ENCODE measurements at places on chromosomes 1 and 21.

GRCh38 chr1:6732942-6733341, 31.3 kb upstream of the DNAJC11 start:
- no peak for DNase-seq

DNA sequence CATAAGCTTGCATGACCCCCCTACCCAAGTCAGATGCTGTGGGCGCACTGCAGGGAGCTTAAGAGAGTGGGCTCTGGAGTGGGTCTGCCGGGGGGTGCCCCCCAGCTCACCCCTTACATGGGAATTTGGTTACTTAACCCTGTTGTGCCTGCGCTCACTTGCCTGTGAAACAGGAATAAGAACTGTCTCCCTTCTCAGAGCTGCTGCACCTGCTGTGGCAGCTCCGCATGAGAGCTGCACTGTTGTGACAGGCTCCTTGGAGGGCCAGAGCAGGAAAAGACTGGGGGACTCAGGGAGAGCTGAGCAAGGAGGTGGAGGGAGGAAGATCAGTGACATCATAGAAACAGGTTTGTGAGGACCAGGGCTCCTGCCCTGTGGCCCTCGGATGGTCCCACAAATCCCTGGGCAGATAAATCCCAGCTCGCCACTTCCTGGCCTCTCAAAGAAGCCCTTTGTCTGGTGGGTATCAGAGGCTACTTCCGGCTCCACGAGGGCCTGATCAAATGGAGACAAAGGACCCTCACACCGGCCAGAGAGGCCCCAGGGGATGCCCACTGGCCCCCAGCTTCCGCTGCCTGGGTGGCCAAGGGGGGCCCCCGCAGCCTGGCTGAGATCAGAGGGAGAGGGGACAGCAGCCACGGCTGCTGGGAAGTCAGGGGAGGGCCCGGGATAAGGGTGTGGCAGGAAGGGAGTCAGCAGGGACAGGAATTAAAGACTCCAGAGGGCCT, 28.9 kb upstream of the LAPTM5 start:
- no peak for DNase-seq

DNA sequence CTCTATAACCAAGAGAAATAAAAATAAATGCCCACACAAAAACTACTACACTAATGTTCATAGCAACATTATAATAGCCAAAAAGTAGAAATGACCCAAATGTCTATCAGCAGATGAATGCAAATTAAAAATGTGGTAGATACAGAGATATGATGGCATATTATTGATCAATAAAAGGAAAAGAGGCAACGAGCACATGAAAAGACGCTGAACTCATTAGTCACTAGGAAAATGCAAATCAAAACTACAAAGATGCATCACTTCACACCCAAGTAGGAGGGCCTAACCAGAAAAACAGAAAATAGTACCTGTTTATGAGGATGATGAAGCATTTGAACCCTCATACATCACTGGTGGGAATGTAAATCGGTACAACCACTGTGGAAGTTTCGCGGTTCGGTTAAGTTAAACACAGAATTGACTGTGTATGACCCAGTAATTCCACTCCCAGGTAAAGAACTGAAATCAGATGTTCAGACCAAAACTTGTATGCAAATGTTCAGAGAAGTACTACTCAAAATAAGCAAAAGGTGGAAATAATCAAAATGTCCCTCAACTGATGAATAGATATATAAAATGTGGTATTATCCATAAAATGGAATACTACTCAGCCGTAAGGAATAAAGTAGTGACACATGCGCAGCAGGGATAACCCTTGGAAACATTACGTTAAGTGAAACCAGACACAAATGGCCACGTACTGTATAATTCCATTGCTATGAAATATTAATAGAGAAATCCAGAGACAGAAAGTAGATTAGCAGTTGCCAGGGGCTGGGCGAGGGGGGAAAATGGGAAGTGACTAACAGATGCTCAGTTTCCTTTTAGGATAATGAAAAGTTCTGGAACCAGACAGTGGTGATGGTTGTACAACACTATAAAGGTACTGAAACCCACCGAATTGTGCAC, 3.1 kb downstream of the USP48 start:
- DNase-seq = peak; percentile 88

DNA sequence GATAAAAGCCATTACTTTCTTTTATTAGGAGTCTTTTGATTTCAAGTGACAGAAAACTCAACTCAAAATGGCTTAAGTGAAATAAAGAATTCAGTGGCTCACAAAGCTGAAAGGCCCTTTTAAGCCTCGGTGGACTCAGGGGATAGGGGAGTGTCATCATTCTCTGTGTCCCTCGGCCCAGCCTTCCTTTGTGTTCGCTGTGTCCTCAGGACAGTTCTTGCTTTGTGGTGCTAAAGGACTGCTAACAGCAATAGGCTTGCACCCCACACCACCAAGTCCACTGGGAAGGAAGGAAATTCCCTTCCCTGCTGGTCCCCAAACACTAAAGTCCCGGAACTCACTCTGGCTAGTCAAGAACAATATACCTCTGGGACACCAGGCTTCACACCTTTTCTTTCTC, 129.2 kb downstream of the NTPCR start:
- no peak for DNase-seq

DNA sequence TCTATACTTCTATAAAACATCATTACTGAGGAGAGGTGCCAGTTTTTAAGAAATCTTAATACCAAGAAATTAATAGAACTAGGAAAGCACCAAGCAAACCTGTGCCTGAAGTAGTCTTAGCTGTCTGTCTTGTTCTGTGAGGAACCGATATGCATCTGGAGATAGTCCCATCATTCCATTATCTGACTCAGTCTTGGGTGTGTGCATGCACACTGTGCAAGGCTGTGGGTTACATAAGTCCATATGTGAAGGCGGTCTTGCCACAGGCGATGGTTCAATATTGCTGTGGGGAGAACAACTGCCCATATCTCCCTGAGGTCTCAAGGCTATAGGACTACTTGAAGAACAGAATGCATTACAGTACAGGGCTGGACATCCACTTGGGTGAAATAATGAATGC, 33.8 kb downstream of the STIL start:
- no peak for DNase-seq

DNA sequence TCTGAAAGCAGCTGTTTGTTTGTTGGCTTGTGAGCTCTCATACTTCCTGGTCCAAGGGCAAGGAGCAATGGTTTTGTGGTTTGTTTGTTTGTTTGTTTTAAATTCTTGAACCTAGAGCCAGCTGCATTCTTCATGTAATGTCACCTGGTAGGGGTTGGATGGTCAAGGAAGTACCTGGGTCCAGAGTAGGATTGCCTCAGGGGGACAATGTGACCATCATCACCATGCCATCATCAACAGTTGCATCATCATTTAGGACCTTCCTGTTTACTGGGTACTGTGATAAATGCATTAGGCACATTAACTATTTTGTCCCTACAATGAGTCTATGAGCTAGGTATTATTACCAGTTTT, 14.7 kb upstream of the MYOG start:
- no peak for DNase-seq

GRCh38 chr1:59976194-59977074, 49.9 kb upstream of the CYP2J2 start:
- peak; percentile 37 for DNase-seq

DNA sequence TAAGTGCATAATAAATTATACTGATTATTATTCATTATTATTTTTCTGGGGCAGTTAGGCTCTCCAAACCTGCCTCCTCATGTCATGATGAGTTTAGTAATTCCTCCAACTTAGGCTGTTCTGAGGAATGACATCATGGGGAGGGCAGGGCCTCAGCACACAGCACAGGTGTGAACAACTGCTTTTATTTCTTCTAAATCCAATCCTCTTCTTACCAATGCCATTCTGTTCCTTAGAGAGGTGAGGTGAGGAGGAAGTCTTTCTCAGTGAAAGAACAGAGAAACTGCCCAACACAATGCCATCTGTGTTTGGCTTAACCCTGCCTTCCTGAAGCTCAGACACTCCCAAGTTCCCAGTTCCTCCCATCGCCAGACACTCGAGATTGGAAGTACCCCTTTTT, 45.4 kb upstream of the WASF2 start:
- no peak for DNase-seq

- DNase-seq = peak; percentile 73
Observed at GRCh38 chr1:89259283-89259971, 13.2 kb downstream of the GBP5 start.

DNA sequence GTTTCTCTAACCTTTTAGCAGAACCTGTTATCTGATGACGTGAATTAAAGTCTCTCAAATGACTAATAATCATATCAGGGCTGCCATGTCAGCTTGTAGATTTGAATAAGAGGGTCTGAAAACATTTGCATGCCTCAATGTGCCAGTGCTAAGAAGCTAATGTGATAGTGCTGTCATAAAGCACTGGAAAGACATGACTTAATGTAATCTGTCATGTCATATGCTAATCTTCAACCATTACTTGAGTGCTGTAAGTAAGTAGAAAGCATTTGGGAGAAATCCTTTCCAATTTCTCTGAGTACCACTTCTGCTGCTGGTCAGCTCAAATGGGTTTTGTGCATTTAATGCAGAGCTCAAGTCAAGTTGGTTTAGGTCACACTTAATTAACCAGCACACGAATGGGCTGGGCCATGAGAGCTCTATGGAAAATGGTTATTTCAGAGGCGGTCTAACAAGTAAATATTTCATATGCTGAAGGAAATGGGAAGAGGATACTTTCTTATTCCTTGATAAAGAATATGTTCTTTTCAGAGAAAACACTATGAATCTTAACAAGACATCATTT, 609.2 kb downstream of the LMO4 start:
- DNase-seq = no peak

DNA sequence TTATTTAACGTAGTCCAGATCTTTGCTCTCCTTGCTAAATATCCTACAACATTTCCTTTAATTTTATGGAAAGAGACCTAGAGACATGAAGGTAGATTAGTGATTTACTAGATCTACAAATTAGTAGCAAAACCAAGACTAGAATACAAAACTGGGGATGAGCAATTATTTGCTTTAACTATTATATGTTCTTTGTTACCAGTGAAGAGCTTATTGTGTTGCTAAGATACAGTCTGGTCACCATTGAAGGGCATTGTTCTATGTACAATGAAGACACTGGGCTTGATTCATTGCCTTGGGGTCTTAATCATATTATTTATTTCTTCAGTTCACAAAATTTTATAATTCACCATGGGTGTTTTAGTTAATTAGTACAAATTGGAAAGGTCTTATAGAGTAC, 88.3 kb downstream of the S1PR1 start:
- no peak for DNase-seq

GRCh38 chr1:203182387-203182953, 4.0 kb downstream of the CHI3L1 start:
- DNase-seq = no peak

- DNase-seq = no peak
Observed at GRCh38 chr21:29645666-29646553, 293.9 kb downstream of the GRIK1 start.

DNA sequence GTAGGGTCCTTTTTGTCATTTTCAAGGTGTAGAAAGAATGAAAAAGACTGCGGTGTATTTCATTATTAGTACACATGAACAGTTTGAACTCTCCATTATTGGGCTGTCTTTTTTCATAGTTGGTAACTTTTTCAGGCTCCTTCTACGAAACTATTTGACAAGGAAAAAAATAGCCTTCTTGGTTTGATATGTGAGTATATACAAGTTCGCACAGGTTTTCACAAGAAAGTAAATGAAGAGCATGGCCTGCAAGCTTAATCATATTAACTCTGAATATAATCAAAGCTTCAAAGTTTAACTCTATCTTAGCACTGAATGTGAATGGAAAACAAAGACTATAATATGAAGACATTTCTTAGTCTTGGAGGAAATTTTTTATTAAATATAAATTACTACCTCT, 290.0 kb upstream of the ADGRL2 start:
- no peak for DNase-seq

DNA sequence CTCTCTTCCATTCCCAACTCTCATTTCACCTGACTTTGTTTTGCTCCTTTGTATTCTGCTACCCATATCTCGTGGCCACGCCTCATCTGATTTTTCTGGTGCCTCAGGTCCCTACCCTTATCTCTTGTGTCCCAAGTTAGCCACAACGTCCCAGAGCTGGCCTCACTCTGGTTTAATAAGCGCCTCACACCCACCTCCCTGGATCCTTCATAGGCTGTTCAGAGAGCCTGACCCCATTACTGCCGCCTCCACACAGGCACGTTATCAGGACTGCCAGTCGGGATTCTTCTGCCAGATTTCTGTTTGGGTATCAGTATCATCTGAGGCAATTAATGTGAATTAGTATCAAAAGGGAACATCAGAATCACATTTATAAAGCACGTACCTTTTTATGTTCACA, 34.7 kb upstream of the TMEM125 start:
- no peak for DNase-seq

- DNase-seq = peak; percentile 20
Observed at GRCh38 chr1:65264197-65264929, 45.0 kb upstream of the DNAJC6 start.

- no peak for DNase-seq
Observed at GRCh38 chr1:227943381-227944089, 4.2 kb downstream of the WNT9A start.

- peak; percentile 43 for DNase-seq
Observed at GRCh38 chr1:46508757-46509156, 19.1 kb downstream of the DMBX1 start.

DNA sequence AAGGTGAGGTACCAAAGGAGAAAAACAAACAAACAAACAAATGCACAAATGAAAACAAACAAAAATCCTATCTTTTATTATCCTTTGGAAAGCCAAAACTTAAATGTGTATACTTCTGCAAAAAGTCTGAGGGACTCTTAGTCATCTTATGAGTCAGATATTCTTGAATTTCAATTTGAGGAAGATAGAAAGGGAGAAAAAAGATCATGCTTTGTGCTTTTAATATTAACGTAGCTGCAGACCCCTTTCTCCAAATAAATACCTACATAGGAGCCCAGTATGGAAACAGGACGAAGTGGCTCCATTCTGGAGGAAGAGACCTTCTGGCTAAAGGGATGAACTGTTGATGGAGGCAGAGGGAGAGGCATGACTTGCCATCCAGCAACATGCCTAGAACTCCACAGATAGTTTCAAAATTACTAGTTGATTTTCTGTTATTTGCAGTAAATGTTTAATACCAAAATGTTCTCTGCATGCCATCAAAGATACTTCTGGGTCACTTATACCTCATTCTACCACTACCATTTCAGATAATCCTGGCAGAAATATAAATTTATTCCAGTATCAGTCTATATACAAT, 25.4 kb downstream of the NUP210L start:
- peak; percentile 40 for DNase-seq

DNA sequence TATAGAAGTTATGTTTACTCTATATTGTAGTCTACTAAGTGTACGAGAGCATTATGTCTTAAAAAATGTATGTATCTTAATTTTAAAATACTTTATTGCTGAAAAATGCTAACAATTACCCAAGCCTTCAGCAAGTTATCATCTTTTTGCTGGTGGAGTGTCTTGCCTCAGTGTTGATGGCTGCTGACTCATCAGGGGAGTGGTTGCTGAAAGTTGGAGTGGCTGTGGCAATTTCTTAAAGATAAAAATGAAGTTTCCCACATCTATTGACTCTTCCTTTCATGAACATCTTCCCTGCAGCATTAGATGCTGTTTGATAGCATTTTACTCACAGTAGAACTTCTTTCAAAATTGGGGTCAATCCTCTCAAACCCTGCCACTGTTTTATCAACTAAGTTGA, 95.8 kb downstream of the CDC7 start:
- peak; percentile 61 for DNase-seq

Data from activated CD4-positive, alpha-beta T cell treated with anti-CD3 and anti-CD28 coated beads, Interleukin-10, Interleukin-2, amounts not matched to agents 100 ng/mL and 50 ng/mL, durations not matched to agents 16 hours and 8 hours (primary cell).